ENCODE measurements at places on chromosomes 12 and 14.

DNA sequence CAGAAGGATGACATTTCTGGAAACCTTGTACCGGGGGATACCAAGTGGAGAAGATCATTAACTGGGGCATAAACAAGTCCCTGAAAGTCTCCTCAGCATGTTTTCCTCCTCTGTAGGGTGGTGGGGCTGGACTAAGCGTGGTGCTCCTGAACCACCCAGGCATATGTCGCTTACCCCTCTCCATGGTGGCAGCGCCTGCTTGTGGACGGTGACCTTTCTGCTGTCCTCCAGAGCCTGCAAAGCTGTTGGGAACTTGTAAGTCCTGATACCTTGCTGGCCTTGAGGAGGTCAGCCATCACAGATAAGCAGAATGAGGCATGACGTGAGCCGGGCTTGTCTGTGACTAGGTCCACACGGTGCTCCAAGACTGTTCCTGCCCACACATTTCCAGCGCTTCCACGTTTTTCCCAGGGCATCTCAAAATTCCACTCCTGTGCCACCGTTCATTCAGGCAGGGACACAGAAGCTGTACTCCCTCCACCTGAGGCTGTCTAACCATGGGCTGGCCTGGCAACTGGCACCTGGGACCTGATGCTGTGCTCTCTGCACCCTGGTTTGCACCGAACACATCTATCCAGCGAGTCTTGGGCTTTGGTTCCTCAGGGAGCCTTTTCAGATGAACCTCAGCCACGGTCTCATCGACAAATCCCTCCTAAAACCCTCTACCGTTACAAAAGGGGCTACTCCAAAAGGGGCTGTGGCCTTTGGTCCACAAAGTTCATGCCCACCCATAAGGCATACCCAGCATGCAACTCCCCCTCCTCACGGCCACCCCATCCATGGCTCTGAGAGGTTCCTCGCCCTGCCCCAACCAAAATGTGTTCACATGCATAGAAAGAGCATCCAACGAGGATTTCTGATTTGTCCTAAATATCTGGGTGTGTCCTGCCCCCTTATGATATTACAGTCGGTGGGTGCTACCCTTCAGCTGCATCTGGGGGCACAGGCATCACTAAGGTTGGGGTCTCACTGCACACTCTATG, 199.6 kb upstream of the DIO3 start:
- DNase-seq, result no peak

GRCh38 chr12:15289192-15289591, 33.1 kb upstream of the PTPRO start:
- no peak for DNase-seq

DNA sequence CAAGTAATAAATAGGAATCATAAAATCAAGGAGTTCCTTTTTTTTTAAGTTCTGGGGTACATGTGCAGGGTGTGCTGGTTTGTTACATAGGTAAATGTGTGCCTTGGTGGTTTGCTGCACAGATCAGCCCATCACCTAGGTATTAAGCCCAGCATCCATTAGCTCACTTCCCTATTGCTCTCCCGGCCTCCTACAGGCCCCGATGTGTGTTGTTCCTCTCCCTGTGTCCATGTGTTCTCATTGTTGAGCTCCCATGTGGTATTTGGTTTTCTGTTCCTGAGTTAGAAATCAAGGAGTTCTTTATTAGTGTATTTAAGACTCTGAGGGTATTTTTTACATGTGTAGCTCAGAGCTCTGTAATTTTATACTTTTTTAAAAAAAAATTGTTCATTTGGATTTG, 86.0 kb downstream of the SCFD1 start:
- DNase-seq, result no peak

- no peak for DNase-seq
Measured at GRCh38 chr14:51744372-51745130, 92.8 kb downstream of the FRMD6 start.

- DNase-seq, result no peak
Measured at GRCh38 chr12:67647181-67647798, 1.3 kb upstream of the DYRK2 start.

GRCh38 chr12:128973883-128974681, 120.8 kb downstream of the GLT1D1 start:
- DNase-seq, result no peak

GRCh38 chr14:30600922-30601918, 20.9 kb upstream of the SCFD1 start:
- peak; percentile 15 for DNase-seq

GRCh38 chr12:14696265-14696741, at the start of gene GUCY2C:
GUCY2C (minus strand) TSS chr12:14696599; CDS start chr12:14696448, 151 bp downstream.
- DNase-seq, result no peak

DNA sequence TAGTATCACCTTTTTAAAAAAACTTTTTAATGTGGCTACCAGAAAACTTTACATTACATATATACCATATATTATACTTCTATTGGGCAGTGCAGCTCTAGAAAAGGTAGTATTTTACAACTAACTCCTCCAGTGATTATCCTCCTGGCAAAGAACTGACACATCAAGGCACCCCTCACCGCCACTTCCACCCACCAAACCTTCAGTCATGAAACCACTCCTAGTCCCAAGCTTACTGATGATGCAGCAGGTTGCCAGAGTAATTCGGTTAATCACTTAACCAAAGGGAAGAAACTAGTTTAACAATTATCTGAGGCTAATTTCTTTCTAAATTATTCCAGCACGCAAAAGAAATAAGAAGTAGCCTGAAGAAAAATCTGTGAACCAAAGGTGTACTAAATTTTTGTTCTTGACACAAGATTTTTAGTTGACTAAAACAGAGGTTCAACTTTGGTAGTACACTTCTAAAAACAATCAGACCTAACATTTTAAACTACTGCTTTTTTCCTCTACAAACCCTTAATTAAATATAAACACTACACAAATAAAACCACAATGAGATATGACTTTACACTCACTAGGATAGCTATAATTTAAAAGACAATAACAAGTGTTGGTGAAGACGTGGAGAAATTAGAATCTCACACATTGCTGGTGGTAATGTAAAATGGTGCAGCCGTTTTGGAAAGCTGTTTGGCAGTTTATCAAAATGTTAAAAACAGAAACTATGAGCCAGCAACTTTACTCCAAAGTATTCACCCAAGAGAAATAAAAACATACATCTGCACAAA, 16.7 kb downstream of the SPPL3 start:
- no peak for DNase-seq

- no peak for DNase-seq
Measured at GRCh38 chr14:33309106-33309505, 370.4 kb downstream of the NPAS3 start.

DNA sequence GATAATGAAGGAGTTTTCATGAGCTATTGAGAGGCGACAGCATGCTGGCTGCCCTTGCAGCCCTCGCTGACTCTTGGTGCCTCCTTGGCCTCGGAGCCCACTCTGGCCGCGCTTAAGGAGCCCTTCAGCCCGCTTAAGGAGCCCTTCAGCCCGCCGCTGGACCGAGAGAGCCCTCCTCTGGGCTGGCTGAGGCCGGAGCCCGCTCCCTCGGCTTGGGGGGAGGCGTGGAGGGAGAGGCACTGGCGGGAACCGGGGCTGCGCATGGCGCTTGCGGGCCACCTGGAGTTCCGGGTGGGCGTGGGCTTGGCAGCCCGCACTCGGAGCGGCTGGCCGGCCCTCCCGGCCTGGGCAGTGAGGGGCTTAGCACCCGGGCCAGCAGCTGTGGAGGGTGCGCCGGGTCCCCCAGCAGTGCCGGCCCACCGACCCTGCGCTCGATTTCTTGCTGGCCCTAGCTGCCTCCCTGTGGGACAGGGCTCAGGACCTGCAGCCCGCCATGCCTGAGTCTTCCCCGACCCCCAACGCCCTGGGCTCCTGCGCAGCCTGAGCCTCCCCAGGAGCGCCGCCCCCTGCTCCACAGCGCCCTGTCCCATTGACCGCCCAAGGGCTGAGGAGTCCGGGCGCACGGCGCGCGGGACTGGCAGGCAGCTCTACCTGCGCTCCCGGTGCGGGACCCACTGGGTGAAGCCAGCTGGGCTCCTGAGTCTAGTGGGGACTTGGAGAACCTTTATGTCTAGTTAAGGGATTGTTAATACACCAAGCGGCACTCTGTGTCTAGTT, 20.1 kb upstream of the PAWR start:
- no peak for DNase-seq

- DNase-seq, result peak; percentile 99
Measured at GRCh38 chr12:120317224-120318105, 10.1 kb downstream of the PLA2G1B start.

DNA sequence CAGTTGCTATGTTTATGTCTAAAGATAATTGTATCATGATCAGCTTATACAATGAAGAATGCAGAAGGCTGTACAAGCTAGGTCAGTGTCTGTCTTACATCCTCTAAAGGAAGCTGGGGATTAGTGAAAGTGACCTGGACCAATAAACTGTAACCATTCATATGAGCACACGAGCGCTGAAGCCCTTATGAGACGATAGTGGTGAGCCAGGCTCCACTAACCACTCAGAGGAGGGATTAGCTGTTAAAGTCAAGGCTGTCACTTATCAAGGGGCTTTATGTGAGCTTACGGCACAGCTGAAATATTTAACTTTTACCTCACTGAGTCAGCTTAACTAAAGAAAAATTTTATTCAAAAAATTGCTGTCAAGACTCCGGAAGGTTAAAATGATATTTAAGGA, 30.3 kb downstream of the NDUFA12 start:
- peak; percentile 94 for DNase-seq

GRCh38 chr14:91381801-91382670, 35.6 kb downstream of the CCDC88C start:
- no peak for DNase-seq

DNA sequence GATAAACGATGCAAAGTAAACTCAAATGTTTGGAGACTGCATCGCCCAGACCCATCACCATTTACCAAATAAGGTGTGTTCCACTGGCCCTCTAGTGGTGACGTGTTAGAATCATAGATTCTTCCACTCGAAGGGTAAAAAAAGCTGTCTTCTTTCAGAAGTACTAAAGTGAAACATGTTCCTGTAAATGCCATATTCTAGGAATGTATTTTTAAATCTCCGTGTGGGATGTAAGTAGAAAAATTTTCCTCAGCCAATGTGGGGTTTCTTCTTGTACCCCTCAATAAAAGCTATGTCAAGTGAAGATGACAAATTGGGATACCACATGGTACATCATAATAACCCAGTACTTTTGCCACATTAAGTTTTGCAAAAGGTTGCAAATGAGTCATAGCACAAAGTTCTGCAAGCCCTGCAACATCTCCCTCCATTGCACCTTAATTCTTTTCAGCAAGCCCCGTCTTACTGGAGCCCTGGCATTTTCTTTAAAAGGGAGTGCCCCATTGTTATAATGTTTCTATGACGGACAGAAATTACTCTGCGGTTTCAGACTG, 100.8 kb downstream of the CCER1 start:
- DNase-seq, result peak; percentile 63

- DNase-seq, result no peak
Measured at GRCh38 chr14:104393199-104393897, 186.2 kb upstream of the C14orf180 start.

DNA sequence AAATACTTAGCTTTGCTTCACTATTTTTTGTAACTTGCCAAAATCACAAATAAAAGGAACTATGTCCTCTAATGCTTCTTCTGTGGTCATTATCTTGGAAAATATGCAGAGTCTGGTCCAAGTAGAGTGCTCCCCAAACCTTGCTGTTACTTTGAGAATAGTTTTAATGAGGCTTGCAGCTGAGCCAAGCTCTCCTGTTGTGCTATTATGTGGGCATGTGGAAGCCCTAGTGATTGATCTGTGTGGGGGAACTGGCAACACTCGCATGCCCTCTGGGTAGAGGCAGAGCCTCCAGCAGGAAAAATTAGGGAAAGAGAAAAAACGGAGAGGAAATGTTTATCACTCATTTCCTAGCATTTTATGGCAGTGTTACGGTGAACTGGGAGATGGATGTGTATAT, 473.1 kb downstream of the EGLN3 start:
- no peak for DNase-seq

- peak; percentile 55 for DNase-seq
Measured at GRCh38 chr14:92563359-92563758, 49.8 kb downstream of the RIN3 start.

DNA sequence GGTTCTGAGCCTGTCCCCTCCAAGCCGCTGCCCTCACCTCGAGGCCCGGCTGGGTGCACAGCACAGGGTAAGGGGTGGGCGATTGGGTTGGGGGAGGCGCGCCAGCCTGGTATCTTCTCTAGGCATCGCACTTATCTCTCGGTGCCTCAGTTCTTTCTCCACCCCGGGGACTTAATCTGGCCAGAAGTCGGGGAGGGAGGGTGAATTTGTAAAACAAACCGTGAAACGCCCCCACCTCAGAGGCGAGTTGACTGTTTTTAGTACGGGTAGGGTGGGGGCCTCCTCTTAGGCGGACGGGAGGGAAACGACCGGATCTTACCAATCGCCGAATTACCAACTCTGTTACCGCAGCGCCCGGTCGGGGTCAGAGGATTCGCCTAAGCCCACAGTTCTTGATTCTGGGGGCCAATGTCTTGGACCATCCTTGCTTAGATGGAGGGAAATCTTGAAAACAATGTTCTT, 1.4 kb upstream of the TBX3 start:
- no peak for DNase-seq

DNA sequence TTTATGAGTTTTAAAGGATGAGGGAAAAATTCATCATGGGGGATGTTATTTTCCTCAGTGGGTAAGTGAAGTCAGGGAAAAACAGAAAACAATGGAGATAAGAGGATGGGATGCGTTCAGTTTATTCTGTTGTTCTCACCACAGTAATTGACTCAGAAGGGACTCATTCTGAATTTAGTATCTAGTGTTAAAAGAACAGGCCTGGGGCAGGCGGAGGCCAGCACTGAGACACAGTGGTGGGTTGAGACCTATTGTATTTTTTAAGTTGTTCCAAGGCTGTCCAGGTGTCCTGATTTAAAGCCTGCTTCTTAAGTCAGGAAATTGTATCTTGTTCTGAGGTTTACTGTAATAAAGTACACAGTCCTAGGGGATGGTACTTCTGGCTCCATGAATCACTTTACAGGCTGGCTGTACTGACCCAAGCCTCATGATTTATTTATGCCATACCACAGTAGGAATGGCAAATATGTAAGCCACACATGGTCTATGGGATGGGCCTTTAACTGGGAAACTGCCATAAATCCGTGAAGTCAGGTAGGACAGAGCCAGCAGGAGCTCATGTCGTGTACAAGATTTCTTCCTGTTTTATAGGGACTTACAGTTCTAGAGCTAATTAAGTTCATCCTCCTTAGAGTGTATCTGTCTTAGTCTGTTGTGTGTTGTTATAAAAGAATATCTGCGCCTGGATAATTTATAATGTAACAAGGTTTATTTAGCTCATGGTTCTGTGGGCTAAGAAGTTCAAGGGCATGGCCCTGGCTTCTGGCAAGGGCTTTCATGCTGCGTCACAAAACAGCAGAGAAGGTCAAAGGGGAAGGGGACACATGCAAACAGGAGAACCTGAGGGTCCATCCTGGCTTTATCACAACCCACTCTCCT, 244.1 kb downstream of the FBXL14 start:
- DNase-seq, result peak; percentile 86

DNA sequence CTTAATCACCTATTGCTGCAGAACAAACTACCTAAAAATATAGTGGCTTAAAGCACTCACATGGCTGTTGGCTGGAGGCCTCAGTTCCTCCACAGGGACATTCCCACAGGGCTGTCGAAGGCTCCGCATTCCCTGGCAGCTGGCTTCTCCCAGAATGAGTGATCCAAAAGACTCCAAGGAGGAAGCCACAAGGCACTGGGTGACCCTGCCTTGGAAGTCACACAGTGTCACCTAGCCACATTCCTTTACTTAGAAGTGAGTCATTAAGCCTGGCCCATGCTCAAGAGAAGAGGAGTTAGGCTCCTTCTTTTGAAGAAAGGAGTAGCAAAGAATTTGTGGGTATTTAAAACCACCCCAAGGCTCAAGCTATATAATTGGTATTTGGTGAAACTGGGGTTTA, 63.9 kb upstream of the MAP1LC3B2 start:
- DNase-seq, result peak; percentile 55
